ENCODE measurements at places on chromosomes 7 and 10.

- DNase-seq = no peak
These were observed 33.3 kb downstream of the ITPRIP start for GRCh38 chr10:104304927-104305326.

GRCh38 chr7:74149071-74149470 lies 25.1 kb upstream of the EIF4H start:
- no peak for DNase-seq

DNA sequence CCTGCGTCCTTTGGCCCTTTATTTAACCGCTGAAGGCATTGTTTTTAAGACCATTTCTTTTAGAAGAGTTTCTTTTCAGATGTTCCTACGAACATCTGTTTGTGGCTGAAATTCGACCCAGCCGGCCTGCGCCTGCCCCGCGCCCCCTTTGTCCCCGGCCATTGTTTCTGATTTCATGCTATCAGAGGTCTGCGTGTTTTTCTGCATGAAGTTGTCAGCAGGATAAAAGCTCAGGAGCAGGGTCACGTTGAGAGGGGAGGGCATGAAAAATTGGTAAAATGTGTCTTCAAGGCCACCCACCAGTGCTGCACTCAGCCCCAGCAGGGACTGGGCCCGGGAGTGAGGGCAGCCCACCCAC lies 43.1 kb downstream of the NKX6-2 start:
- no peak for DNase-seq

DNA sequence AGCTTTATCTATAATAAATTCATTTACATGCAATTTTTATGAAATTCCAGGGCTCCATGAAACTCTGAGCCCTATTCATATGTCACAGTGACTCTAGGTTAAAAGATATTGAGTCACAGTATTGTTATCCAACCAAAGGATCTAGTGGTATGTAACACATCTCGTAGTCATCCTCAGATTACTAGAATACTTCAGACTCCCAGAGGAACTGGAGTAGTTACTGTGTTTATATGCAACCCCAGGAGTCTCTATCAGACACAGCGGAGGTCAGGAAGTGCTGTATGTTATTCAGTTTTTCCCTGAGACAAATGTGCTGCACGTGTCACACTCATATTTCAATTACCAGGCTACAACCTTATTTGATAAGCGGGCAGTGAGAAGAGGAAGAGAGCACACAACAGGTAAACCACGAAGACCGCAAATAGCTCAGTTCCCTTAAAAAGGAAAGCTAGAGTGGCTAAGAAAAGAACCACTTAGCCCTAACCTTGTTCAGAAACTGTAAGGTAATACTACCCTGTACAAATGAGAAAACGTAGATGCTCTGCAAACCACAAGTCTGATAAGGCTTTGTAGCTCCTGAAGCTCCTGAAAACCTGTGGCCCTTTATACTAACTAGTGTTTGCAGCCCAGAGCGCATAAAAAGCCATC lies 114.0 kb upstream of the CNTNAP2 start:
- DNase-seq = no peak

DNA sequence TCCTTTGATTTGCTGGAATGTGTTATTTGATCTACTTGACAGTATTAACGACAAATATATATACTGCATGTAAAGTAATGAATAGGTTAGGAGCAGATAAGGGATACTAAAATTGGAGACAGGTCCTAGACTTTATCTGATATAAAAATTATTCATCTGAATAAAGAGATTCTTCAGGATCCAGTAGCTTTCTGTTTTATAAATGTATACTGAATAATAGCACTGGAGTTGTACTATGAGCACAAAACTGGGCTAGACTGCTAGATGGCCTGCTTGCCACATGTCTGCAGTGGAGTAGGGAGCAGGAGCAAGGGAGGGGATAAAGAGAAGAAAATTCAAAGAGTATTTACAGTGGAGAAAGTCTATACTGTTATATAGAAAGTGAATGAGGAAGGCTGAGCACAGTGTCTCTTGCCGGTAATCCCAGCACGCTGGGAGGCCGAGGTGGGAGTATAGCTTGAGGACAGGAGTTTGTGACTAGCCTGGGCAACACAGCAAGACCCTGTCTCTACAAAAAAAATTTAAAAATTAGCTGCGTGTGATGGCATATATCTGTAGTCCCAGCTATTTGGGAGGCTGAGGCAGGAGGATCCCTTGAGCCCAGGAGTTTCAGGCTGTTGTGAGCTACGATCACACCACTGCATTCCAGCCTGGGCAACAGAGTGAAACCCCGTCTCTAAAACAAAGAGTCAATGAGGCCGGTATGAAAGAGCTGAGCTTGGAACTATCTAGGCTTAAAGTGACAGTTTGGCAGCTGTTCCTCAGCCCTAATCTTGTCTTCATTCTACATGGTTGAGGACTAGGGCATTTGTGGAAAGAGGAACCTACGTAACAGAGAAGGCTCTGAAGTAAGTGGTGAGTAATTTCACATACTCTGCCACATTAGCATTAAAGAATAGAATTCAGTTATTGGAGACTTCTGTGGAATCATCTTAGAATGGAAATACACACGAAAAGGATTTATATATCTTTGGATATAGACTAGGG lies 41.8 kb downstream of the CD36 start:
- DNase-seq = no peak

- peak; percentile 99 for DNase-seq
These were observed 150.9 kb upstream of the KLF6 start for GRCh38 chr10:3935933-3936359.

Measured in dermis microvascular lymphatic vessel endothelial cell (primary cell).